Right lobe of liver (tissue), 6 donors: ENCODE measurements at places on chromosomes 6 and 20. TPM values are rescaled to one million over a fixed set of nuclear protein-coding genes. Genes with fewer than 3 reads are reported as not detected.

DNA sequence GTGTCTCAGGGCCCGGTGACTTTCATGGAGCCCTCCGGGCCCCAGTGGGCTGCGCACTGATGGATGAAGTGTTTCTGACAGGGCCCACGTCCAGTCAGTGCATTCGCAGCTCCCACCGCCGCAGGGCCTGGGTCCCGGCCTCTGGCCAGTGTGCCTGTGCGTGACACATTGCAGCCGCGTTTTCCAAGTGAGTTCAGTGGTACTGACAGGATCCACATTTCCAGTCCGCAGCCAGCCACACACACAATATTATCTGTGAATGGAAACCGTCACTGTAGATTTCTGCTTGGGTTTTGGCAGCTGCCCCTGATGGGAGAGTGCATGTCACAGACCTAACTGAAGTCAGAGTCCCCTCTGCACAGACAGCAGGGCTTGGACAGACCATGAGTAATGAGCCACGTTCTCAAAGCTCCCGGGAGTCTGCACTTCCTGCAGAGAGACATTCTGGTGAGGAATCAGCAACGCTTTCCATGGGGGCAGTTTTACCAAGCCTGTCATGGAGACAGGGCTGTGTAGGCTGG, 171.4 kb downstream of the MYLK4 start:
- H3K36me3 ChIP-seq, result no peaks in the 10 kb centered on the region
- no peaks in the 10 kb centered on the region for H3K4me1 ChIP-seq
- H3K27me3 ChIP-seq, result no peaks in the 10 kb centered on the region
- H3K4me3 ChIP-seq, result no peak overlapping the region

DNA sequence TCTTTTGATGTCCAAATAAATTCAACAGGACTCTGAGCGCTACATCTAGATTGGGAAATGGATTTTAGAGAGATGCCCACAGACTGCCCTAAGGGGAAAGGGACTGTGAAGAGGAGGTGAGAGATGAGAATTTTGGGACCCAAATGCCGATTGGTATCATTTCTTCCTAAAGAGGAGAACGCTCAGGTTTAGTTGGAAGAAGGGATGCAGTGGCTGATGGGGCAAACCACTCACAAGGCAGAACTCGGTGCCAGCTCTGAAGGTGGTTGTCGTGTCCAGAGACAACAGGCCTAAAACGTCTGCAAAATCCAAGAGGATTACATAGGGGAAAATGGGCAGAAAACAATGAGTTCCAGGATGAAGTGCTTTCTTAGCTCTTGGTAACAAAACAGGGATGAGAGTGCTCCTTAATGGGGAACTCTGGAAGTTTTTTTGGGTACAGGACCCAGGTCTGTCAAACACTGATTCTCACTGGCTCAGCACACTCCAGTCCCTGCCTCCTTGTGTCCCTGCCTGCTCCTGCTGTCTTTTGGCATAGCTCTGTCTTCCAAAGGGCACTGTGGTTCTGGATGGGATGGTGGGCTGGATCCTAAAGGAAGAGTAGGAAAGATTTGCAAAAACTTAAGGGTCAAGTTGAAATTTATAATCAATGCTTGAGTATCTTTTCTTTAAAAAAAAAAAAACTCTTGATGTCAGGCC, 29.0 kb downstream of the NEDD9 start:
- peaks cover 5% of the 10 kb centered on the region for H3K36me3 ChIP-seq
- DNase-seq, result no peak
- H3K4me3 ChIP-seq, result no peak overlapping the region
- H3K4me1 ChIP-seq, result no peaks in the 10 kb centered on the region
- H3K27me3 ChIP-seq, result no peaks in the 10 kb centered on the region

DNA sequence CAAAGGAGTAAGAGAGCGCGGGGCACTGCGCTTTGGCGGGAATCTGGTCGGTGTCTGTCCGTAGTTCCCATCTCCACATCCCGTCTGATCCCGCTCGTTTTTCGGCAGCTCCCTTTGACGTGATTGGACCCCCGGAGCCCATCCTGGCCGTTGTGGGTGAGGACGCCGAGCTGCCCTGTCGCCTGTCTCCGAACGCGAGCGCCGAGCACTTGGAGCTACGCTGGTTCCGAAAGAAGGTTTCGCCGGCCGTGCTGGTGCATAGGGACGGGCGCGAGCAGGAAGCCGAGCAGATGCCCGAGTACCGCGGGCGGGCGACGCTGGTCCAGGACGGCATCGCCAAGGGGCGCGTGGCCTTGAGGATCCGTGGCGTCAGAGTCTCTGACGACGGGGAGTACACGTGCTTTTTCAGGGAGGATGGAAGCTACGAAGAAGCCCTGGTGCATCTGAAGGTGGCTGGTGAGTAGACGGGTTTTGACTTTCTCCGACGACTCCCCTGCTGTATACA, 1.4 kb downstream of the BTN1A1 start:
- no peak for DNase-seq
- H3K4me3 ChIP-seq, result no peak overlapping the region
- H3K4me1 ChIP-seq, result peaks cover 5% of the 10 kb centered on the region
- no peaks in the 10 kb centered on the region for H3K27me3 ChIP-seq
- H3K27ac ChIP-seq, result no peak overlapping the region
- no peaks in the 10 kb centered on the region for H3K36me3 ChIP-seq

GRCh38 chr20:53774461-53775203, 181.0 kb upstream of the ZNF217 start:
- H3K4me3 ChIP-seq, result no peak overlapping the region
- H3K4me1 ChIP-seq, result no peaks in the 10 kb centered on the region
- H3K27me3 ChIP-seq, result no peaks in the 10 kb centered on the region
- DNase-seq, result no peak
- H3K36me3 ChIP-seq, result no peaks in the 10 kb centered on the region

Gene DDR1
- 9.9 TPM for total RNA-seq
